ENCODE measurements at places on chromosomes 6 and 20. TPM values are rescaled to one million over a fixed set of nuclear protein-coding genes. Genes with fewer than 3 reads are reported as not detected.

- peak; percentile 53 for DNase-seq
- peak overlapping the region; percentile 92 for H3K27ac ChIP-seq
- peak overlapping the region; percentile 28 for H3K4me3 ChIP-seq
- peaks cover 5% of the 10 kb centered on the region for H3K36me3 ChIP-seq
Measured at GRCh38 chr20:43942667-43943285, 28.1 kb downstream of the TOX2 start.

- H3K27ac ChIP-seq = no peak overlapping the region
- no peak overlapping the region for H3K4me3 ChIP-seq
- H3K27me3 ChIP-seq = no peaks in the 10 kb centered on the region
- DNase-seq = no peak
- peaks cover 35% of the 10 kb centered on the region for H3K36me3 ChIP-seq
Measured at GRCh38 chr20:33676652-33677645, 2.7 kb upstream of the NECAB3 start.

- no peak for DNase-seq
- no peak overlapping the region for H3K27ac ChIP-seq
- H3K27me3 ChIP-seq = no peaks in the 10 kb centered on the region
- H3K36me3 ChIP-seq = no peaks in the 10 kb centered on the region
Measured at GRCh38 chr6:162864911-162865310, 137.1 kb downstream of the PACRG start.

- peaks cover 9% of the 10 kb centered on the region for H3K36me3 ChIP-seq
- H3K4me1 ChIP-seq = no peaks in the 10 kb centered on the region
- no peak overlapping the region for H3K27ac ChIP-seq
- no peak overlapping the region for H3K4me3 ChIP-seq
- no peak for DNase-seq
Measured at GRCh38 chr6:109738667-109739066, 47.6 kb downstream of the FIG4 start.

The GTPBP2 gene
- 117 TPM for total RNA-seq

The ARMC12 gene
- total RNA-seq = 0.45 TPM

The PTCHD4 gene
- not detected for total RNA-seq

The GPSM3 gene
- total RNA-seq = 171 TPM

GRCh38 chr6:56915832-56916231 lies 39.1 kb upstream of the BEND6 start:
- no peak overlapping the region for H3K27ac ChIP-seq
- H3K27me3 ChIP-seq = peaks cover 33% of the 10 kb centered on the region
- DNase-seq = no peak
- no peaks in the 10 kb centered on the region for H3K4me1 ChIP-seq

DNA sequence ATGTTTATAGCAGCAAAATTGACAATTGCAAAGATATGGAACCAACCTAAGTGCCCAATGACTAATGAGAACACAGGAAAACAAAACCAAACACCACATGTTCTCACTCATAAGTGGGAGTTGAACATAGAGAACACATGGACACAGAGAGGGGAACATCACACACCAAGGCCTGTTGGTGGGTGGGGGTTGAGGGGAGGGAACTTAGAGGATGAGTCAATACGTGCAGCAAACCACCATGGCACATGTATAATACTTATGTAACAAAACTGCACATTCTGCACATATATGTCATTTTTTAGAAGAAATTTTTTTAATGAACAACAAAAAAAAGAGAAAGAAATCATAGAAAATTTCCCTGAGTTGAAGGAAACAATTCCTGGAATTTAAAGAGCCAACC lies 3.9 kb downstream of the EPM2A start:
- H3K4me3 ChIP-seq = no peak overlapping the region
- no peaks in the 10 kb centered on the region for H3K27me3 ChIP-seq
- no peak overlapping the region for H3K27ac ChIP-seq
- peaks cover 20% of the 10 kb centered on the region for H3K4me1 ChIP-seq

The MRAP2 gene
- not detected for total RNA-seq

GRCh38 chr6:168367285-168367751 lies 47.7 kb upstream of the DACT2 start:
- H3K27ac ChIP-seq = no peak overlapping the region
- no peak for DNase-seq
- H3K4me3 ChIP-seq = no peak overlapping the region
- H3K4me1 ChIP-seq = peaks cover 5% of the 10 kb centered on the region

- peaks cover 13% of the 10 kb centered on the region for H3K27me3 ChIP-seq
- no peak for DNase-seq
- no peaks in the 10 kb centered on the region for H3K4me1 ChIP-seq
- no peak overlapping the region for H3K27ac ChIP-seq
Measured at GRCh38 chr6:145206247-145206907, 528.9 kb downstream of the EPM2A start.

The TTLL9 gene
- total RNA-seq = not detected

GRCh38 chr6:2029130-2029794 lies 216.1 kb downstream of the GMDS start:
- peaks cover 13% of the 10 kb centered on the region for H3K4me1 ChIP-seq
- H3K27ac ChIP-seq = no peak overlapping the region
- H3K27me3 ChIP-seq = no peaks in the 10 kb centered on the region
- no peak for DNase-seq
- peaks cover 1% of the 10 kb centered on the region for H3K36me3 ChIP-seq

GRCh38 chr20:6588296-6588695 lies 179.2 kb upstream of the BMP2 start:
- H3K36me3 ChIP-seq = no peaks in the 10 kb centered on the region
- H3K27me3 ChIP-seq = no peaks in the 10 kb centered on the region
- H3K4me3 ChIP-seq = no peak overlapping the region

DNA sequence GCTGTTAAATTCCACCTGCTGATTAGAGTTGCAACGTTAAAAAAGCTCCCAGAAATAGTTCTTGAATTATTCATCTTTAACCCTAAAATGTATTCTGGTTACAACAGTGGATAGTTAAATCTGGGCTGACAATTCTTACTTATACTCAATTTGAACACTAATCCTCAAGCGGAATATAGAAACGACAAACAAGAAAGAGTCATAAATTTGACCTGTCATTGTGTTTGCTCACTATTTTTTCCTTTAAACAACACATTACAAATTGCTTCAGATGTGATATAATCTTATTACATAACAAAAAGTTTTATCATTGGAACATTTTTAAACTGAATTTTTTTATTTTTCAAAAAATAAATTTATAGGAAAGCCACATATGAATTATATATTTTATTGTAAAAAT lies 104.5 kb upstream of the RNF217 start:
- no peak for DNase-seq
- no peaks in the 10 kb centered on the region for H3K27me3 ChIP-seq
- H3K27ac ChIP-seq = no peak overlapping the region
- no peaks in the 10 kb centered on the region for H3K36me3 ChIP-seq

DNA sequence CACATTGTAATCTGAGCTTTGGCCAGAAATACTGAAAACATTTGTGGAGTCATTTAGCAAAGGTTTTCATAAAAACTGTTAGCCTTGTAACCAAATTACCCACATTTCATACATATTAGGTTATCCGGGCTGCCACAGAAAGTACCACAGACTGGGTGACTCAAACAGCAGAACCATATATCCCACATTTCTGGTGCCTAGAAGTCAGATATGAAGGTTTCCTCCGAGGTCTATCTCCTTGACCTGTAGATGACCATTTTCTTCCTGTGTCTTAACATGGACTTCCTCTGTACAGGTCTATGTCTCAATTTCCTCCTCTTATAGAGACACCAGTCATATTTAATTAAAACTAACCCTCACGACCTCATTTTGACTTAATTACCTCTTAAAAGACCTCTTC lies 49.5 kb upstream of the SMIM28 start:
- H3K4me1 ChIP-seq = peaks cover 12% of the 10 kb centered on the region
- H3K4me3 ChIP-seq = no peak overlapping the region
- no peak overlapping the region for H3K27ac ChIP-seq
- DNase-seq = no peak
- H3K36me3 ChIP-seq = no peaks in the 10 kb centered on the region

GRCh38 chr20:58987790-58988564 lies 6.9 kb downstream of the NELFCD start:
- DNase-seq = peak; percentile 3
- no peak overlapping the region for H3K4me3 ChIP-seq
- peaks cover 36% of the 10 kb centered on the region for H3K4me1 ChIP-seq
- H3K27me3 ChIP-seq = no peaks in the 10 kb centered on the region

The IPCEF1 gene
- total RNA-seq = 18.8 TPM

DNA sequence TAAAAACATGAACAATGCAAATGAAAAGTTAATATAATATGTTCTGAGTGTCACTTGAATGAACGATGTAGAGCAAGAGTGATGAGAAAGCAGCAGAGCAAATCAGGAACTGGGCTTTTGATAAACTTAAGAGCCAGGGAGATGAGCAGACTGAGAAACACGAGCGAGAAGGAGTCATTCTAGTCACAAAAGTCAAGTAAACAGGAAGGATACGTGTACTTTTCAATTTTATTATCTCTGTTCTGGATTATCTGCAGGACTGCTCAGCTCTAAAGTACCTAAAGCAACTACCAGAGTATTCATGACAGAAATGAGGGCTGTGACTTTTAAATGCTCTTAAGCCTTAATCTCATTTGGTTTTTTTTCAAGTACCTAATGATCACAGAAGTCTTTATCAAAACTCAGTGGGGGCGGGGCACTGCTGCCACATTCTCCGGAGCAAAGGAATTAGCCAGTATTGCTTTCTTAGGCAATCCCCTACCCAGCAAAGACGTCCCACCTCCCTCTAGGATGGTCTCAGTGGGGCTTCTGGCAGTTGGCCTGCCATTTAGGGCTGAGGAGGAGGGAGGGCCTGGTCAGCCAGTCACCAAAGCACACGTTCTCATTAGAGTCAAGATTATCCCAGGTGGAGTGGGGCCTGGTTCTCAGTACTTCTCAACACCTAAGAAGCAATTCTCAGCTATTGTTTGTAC lies 8.6 kb downstream of the MAN1A1 start:
- peak overlapping the region; percentile 36 for H3K27ac ChIP-seq
- H3K36me3 ChIP-seq = peaks cover 54% of the 10 kb centered on the region
- peaks cover 85% of the 10 kb centered on the region for H3K4me1 ChIP-seq
- no peak for DNase-seq
- peak overlapping the region; percentile 4 for H3K4me3 ChIP-seq

DNA sequence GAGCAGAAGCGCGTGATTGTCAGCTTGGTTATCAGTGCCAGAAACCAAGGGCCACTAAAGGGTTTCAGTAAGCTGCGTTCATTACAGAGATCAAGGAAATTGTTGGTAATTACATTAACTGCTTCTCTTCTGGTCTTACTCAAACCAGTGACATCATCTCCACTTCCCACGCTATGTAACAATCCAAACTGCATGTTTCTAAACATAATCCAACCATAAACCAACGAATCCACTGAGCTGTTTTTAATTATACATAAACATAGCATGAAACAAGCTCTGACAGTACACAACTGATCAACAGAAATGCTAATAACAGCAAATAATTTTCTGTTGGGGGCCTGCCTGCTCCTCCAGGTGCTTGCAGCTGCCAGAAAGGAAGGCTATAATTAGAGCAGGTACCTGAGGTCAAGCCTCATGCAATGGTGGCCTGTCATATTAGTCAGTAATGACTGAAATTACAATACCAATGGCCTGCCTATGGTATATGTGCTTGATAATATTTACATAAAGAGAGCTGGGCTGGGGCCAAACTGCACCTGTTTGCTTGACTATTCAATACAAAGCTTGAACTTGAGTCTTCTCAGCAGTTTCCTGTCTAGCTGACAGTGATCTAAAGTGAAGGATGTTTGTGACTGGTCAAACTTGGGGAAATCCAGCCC lies 40.1 kb downstream of the ILRUN start:
- peaks cover 27% of the 10 kb centered on the region for H3K36me3 ChIP-seq
- H3K4me3 ChIP-seq = peak overlapping the region; percentile 81
- peak overlapping the region; percentile 98 for H3K27ac ChIP-seq

The DEFB114 gene
- total RNA-seq = not detected

The ADGRF5 gene
- total RNA-seq = not detected

DNA sequence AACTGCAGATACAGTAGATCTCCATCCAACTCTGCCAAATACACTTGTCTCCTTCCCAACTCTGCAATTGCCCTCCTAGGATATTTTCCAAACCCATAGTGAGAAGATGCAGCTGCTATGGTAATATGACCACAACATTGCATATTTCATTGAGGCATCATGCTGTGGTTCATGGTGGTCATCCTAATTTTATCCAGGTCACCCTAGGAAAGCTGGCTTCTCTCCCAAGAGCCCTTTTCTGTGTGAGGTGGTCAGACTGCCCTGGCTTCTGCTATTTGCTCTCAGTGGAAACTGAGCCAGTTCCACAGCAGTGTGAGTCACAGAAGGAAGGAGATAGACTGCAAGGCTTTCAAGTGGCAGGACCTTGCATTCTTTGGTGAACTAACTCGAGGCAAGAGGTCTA lies 5.5 kb downstream of the OGFRL1 start:
- peaks cover 21% of the 10 kb centered on the region for H3K4me1 ChIP-seq
- peaks cover 11% of the 10 kb centered on the region for H3K36me3 ChIP-seq
- no peak overlapping the region for H3K27ac ChIP-seq
- no peak for DNase-seq
- peaks cover 6% of the 10 kb centered on the region for H3K27me3 ChIP-seq

The LY6G5B gene
- 25.0 TPM for total RNA-seq

The POU5F1 gene
- not detected for total RNA-seq

The EDN1 gene
- total RNA-seq = not detected

DNA sequence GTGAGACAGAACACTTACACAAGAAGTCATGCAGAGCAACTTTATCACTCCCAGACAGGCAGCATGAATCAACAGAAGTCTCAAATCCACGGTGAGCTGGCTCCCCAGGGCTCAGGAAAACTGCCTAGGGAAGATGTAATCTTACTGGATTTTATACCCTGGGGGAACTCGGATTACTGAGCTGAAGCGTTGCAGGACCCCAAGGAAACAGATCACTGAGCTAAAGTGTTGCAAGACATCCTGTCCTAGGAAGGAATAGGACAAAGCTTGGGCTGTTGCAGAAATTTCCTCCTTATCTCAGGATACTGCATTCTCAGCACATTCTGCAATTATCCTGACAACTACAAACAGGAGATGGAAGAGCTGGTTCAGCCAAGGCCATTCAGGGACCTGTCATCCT lies 224.8 kb downstream of the TFAP2A start:
- no peak overlapping the region for H3K27ac ChIP-seq
- no peaks in the 10 kb centered on the region for H3K4me1 ChIP-seq
- DNase-seq = no peak
- H3K4me3 ChIP-seq = no peak overlapping the region
- no peaks in the 10 kb centered on the region for H3K36me3 ChIP-seq
- no peaks in the 10 kb centered on the region for H3K27me3 ChIP-seq

Data from activated CD8-positive, alpha-beta memory T cell treated with anti-CD3 and anti-CD28 coated beads, Interleukin-2, amount 10 ng/mL, durations not matched to agents 7 days and 5 days (primary cell).